ENCODE measurements at places on chromosomes 1 and 21.

DNA sequence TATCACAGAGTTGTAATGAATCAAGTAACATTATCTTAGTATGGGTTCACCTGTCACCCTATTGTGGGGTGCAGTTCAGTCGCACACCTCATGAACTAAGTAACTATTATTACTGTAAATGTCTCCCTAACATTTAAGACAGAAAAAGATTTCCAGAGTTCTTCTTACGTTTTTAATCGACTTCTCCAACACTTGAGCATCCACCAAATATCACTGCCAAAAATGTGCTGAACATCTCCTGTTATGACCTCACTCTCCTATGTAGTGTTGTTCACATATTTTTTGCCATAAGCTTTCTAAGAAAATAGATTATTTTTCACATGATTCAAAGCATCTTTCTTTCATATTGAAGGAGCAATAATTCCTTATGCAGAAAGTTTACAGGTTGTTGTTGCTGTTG is 1.3 kb downstream of the TTLL7 start:
- no peak for DNase-seq

DNA sequence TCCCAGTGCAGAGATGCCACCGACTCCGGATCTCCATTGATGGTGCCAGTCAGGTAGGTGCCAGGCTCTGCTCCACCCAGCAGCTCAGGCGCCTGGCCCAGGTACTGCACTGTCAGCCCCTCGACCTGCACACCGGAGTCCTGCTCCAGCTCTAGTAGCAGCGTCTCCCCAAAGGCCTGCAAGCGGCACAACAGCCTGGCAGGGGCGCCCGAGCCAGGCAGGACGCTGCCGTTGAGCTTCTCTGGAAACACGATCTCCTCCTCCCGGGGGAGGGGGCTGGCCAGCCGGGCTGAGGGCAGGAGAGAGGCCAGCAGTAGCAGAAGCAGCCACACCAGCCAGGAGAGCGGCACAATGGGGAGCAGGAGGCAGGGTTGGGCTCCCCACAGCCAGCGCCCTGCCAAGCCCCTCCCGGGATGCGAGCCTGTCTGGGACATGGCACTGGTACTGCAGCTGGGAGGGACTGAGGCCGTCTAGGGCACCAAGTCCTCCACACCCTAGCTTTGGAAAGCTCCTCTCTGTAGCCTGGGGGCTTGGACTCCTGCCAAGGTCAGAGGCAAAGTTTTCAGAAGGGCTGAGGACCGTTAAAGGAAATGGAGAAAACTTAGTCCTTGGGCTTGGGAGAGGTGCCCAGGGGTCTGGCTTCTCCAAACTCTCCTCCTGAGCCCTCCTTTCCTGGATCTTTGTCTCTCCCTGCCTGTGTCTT is 509 bp downstream of the ADAMTS4 start:
- DNase-seq, result peak; percentile 52

GRCh38 chr1:33852711-33853110 is 11.2 kb upstream of the HMGB4 start:
- DNase-seq, result no peak

DNA sequence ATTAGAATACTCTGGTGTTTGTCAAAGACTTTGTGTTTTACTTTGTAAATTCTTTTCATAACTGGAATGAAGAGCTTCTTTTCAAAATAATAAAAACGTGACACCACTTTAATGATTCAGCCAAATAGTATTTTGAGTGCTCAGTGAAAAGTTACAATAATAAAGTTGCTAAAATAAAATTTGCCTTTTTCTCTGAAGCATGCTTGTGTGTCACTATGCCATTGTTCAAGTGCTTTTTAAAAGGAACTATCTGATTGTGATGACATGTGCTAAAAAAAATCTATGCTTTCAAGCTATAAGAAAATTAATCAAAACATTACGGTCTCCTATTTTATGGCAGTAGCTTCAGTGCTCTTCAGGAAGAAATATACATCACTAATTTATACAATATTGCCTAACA is 1290.5 kb upstream of the B3GALT2 start:
- no peak for DNase-seq

DNA sequence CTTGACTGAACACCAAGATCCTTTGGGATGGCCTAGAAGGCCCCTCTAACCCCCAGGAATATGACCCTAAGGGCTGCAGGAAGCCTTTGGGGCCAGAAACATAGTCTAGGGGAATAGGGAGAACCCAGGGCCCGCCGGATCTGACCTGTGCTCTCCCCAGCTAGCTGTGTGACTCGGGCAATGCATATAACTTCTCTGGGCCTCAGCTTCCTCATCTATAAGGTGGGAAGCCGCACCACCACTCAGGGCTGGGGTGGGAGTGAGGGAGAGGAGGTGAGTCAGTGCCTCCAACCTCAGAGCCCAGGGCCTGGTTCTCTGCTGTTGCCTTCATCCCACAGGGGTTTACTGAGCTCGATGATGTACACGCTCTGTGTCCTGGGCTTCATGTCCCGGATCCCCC is 434.4 kb downstream of the PTPRU start:
- DNase-seq, result no peak

DNA sequence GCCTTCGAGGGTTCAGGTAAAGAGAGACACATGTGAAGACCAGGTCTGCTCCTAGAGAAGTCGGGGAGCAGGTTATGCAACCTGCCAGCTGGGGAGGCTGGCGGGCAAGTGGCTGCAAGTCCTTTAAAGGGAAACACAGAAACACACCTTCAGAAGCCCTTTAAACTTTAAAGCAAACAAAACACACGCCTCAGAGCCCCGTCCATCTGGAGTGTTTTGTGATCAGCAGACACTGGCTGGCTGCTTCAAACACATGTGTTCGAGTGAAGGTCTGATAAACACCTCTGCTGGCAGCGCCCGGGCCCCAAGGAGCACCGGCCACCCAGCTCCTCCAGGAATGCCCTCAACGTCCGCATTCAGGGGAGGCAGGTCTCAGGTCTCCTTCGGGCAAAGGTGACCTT is 15.2 kb downstream of the RIPK4 start:
- DNase-seq, result no peak

DNA sequence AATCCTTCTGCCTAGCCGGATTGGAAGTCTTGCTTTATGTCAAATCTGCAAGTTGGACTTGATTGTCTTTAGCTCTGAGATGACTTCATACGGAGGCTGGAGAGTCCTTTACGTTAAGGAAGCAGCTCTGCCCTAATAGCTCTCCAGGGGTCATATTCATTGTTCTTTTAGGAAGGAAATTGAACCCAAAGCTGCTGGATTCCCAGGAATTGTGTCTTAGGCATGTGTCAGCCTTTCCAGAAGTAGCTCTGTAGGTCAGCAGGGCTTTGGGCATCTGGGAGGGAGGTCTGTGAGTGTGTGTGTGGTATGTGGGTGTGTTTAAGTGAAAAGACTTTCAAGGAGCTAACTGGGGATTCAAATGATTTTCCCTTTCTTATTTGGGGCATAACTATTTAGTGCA is 82.4 kb downstream of the ABCA4 start:
- DNase-seq, result no peak

DNA sequence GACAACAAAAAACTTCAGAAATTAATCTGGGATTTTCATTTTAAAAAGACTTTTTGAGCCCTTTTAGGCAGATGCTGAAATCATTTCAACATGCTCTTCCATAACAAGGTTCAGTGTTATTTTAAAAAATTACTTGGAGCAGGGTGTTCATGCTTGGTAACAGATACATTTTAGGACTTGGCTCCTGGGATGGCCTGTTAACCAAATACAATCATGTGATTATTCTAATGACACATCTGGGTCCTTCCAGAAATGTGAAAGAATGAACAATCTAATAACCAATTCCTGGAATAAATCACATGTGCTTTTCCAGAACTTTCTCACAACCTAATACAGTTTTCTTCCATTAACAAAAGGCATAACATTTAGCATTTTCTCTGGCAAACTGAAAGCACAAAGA is 379.8 kb upstream of the RUNX1 start:
- no peak for DNase-seq

DNA sequence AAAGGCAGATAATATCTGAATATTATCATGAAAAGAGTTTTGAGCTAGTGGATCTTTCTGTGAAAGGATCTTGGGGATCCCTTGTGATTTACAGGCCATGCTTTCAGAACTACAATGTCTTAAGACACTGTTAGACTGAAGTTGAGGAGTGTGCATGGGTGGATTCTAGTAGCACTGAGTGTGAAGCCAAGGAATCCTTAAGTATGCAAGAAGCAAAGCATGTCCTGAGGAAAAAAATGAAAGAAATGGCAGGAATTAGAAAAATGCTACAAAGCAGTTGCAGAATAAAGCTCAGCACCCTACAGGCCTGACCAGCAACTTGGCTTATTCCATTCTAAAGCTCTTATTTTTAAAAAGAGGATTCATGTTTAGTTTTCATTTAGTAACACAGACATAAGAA is 11.9 kb downstream of the STX6 start:
- DNase-seq, result no peak

DNA sequence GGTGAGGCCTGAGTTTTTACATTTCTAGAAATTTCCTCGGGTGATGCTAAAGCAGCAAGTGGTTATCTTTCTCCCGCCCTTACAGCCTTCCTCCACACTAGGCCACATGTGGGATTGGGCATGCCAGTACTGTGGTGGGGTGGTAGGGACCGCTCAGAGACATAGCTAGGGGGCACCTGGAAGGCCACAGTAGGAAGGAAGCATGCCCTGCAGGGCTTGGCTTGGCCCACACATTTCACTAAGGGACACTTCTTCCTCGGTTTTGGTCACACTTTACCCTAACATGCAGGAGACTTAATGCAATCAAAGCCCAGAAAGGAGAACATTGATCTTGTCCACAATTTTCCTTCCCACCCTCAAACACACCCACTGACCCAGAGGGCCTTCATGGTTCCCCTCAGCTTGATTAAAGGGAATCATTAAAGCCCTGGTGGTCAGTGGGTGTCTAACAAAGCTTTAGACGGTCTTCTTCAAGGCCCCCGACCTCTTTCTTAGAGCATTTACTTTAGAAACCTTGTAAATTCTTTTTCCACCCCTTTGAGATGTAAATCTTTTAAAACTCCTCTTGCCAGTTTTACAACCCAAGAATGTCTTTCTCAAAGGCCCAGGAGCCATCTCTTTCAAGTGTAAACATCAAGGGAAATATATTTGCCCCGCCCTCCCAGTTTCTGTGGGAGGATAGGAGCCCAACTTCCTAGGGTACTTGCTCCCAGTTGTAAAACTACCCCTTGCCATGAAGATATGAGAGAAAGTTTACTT is 246.4 kb upstream of the PTBP2 start:
- DNase-seq, result no peak

- no peak for DNase-seq
Observed at GRCh38 chr21:46608672-46609111, 3.8 kb upstream of the S100B start.

DNA sequence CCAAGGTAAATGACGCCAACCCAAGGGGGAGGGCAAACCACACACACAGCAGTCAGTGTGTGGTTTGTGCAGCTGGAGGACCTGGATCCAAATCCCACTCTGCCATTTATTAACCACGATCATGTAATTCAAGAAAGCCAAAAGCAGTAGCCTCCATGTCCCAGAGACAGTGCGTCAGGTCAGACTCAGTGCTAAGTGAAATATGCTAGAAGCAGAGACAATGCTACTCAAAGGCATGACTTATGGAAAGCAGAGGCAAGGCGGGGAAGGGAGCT is 13.6 kb downstream of the TTC39A start:
- DNase-seq, result no peak

DNA sequence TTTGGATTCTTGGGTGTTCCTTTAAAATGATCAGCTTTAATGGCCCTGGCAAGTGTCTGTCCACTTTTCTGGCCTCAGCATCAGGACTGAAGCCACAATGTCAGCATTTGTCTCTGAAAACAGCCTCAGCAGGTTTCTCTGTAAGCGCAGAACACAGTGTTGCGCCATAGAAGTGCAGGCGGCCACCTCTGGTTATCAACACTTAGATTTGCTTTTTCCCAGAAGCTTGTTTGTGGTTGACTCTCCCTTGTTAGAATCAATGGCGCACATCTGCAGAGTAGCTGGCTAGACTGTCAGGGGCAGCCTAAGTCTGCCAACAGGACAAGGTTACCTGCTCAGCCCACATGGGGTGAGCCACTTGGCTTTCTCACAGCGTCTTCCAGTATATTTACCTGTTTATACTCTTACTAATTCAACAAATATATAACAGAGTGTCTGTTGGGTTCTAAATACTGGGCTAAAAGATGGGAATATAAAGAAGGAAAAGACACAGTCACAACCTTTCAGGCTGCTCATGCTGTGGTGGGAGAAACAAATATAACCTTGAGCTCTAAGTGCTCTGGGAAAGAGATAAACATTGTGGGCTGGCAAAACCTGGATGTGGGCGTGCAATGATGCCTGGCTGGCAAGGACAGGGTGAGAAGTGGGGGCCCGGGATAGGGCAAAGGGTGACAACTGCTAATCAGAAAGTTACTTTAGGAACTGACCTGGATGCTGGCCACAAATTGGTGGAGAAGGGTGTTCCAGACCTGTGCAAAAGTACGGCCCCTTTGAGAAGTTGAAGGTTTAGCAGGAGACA is 149.3 kb upstream of the KIAA0040 start:
- DNase-seq, result peak; percentile 46

DNA sequence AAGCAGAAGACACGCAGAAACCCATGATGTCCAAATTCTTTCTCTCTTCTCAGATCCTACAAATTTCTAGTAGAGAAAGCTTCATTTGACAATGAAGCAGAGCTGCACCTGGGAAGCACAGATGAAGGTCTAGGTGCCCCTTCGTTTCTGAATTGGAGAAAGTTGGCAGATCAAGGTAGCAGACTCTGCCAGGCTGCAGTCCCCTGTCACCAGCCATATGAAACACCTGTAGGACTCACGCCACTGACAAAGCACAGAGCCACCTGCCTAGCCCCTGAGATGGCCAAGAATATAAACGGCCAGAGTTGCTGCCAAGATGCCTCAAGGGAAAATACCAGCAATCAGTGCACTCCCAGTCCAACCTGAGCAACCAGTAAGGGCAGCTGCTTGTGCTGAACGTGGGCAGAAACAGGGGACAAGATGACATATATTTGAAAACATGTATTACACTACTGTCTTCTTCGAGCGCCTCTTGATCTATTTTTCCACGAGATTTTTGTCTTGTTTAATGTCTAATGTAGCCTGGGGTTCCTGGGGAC is 20.6 kb upstream of the PLEKHA6 start:
- DNase-seq, result no peak

DNA sequence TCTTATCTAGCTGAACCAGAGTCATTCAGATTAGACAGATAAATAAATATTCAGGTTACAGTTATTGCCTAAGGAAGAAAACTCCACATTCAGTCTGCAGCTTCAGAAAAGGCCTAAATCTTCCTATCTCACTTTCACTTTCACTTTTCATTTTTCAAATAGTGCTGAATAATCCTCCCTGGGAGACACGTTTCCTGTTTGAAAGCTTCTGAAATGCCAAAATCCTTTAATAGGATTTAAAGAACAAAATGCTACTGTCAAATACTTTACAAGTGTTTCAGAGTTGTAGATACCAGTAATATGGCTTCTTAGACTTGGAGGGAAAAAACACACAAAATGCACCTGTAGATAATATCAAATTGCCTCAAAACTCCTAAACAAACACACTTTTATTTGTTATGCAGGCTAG is 3.9 kb downstream of the PSMB2 start:
- DNase-seq, result peak; percentile 71

GRCh38 chr1:36576551-36577110 is 93.9 kb upstream of the CSF3R start:
- no peak for DNase-seq

GRCh38 chr21:23127973-23128372 is 2129.8 kb downstream of the NCAM2 start:
- no peak for DNase-seq

- DNase-seq, result peak; percentile 68
Observed at GRCh38 chr1:81800695-81801650, at the start of gene ADGRL2. TSS of gene ADGRL2 (plus strand) at chr1:81800934. CDS start at chr1:81836985, 36,051 bp downstream.
